ENCODE measurements at places on chromosomes 6 and 20.

- no peak for DNase-seq
These were observed 97.5 kb upstream of the MYLIP start for GRCh38 chr6:16031278-16031981.

GRCh38 chr6:71452697-71453370 lies 164.2 kb downstream of the OGFRL1 start:
- DNase-seq, result no peak

DNA sequence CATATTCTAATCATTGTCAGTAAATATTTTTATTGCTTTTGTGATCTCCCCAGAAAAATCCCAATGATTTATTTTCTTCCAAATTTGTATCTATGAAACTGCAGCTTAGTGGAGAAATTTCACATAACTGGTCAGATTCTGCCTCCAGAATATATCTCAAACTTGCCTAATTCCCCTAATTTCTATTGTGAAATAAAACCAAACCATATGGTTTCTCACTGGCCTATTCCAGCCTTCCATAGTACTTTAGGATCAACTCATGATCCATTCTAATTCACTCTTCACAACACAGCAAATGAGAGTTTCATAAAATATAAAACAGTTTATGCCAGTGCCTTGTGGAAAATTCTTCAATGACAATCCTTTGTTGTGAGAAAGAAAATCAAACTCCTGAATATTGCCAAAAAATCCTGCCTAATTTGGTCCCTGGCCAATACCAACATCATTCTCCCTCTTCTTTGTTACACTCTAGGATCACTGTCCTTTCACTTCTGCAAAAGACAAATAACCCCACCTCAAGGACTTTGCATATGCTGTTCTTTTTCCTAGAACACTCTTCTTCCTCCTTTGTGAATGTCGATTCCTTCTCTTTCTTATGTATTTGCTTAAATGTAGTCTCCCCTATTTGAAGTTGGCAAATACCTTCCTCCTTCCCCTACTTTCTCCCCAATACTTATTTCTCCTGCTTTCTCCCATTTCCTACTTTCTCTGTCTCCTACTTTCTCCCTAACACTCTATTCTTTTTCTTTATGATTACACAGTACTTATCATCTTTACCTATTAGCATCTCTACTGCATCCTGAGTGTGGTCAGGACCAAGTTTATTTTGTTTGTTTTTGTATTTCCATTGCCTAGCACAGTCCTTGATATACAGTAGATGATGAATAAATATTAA lies 587.5 kb downstream of the RFPL4B start:
- DNase-seq, result no peak

DNA sequence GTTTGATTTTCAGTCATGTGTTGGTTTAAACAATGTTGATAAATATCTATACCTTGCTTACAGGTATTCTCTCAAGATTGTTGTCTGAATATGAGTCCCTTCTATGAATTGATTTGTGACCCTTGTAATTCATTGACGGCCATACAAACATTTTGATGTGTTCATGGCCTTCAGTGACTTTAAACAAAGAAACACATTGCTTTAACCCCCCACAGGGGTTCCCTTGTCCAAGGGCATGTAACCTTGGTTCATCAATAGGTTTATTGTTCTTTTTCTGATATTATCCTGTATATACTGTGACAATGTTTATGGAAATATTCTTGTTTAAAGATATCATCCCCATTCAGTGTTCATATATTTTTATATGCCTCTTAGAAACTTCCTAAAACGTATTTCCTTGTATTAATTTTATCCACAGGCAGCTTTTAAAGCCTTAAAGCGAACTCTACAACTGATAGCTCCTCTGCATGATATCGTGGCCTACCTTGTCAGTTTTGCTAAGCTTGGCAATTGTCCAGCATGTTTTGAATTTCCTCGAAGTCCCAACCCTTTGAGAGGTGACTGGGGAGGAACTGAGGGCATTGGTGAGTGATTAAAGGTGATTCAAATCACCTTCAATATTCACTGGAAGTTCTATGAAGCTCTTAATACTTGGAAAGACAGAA lies 87.0 kb downstream of the CD164 start:
- DNase-seq, result no peak

GRCh38 chr20:1702328-1702727 lies 44.7 kb upstream of the SIRPG start:
- DNase-seq, result peak; percentile 59

GRCh38 chr6:8066108-8066507 lies 1.9 kb upstream of the BLOC1S5 start:
- DNase-seq, result no peak

DNA sequence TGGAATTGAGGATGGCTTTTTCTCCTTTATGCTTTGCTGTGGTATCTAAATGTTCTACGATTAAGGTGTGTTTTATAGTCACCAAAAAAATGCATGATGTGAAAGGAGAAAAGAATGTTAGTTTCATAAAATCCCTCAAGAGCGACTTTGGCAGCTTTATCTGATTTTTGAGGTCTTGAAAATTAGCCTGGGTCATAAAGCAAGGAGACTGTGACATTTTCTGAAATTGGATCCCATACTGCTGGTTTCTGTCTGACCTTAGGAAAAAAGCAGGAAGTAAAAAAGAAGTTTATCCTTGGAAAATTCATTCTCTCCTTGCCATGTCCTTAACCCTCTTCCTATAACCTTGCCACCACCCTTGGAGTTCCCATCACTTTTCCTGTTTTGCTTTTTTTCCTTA lies 525.3 kb downstream of the CD83 start:
- DNase-seq, result no peak

DNA sequence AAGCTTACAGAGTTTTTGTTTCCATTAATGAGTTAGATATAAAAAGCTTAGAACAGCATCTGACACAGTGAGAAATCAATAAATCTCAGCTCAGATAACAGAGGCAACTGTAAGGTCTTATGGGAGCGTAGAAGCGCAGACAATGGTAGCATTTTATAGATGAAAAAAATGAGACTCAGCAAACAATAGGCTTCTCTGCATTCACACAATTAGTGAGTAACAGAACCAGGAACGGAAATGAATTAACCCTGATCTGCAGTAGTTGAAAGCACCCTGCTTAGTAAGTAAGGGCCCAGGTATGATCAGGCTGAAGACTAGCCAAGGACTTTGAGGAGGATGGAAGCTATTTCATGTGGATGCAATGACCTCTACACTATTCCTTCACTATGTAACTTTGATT lies 147.2 kb upstream of the EYA4 start:
- peak; percentile 56 for DNase-seq

All from mammary epithelial cell (primary cell).